ENCODE measurements at places on chromosomes 1 and 21.

DNA sequence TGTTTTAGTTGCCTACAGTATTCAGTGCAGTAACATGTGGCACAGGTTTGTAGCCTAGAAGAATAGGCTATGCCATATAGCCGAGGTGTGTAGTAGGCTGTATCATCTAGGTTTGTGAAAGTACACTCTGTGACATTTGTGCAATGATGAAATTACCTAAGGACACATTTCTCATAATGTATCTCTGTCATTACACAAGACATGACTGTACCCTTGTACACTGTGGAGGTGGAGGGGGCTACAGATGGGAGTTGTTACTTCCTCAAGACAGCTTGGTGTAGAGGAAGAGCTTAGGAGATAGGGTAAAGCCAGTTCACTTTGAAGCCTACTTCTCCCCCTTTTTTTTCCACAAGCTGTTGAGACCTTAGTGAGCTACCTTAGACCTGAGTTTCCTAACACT is 59.7 kb upstream of the RAVER2 start:
- no peak for DNase-seq

DNA sequence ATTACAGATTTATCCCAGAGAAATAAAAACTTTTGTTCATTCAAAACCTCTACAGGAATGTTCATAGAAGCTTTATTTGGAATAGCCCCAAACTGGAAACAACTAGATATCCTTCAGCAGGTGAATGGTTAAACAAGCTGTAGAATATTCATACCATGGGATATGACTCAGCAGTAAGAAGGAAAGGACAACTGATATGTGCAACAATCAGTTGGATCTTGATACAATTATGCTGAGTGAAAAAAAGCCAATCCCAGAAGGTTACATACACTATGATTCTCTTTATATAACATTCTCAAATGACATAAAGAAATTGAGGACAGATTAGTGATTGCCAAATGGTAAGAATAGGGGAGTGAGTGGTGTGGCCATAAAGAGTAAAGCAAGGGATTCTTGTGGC is 376.7 kb downstream of the S1PR1 start:
- no peak for DNase-seq

GRCh38 chr1:229238674-229239415 is 32.1 kb upstream of the RAB4A start:
- DNase-seq = no peak

- no peak for DNase-seq
Measured at GRCh38 chr1:194298007-194298598, 1111.7 kb upstream of the B3GALT2 start.

GRCh38 chr21:29920938-29921337 is 18.9 kb downstream of the GRIK1 start:
- DNase-seq = no peak

DNA sequence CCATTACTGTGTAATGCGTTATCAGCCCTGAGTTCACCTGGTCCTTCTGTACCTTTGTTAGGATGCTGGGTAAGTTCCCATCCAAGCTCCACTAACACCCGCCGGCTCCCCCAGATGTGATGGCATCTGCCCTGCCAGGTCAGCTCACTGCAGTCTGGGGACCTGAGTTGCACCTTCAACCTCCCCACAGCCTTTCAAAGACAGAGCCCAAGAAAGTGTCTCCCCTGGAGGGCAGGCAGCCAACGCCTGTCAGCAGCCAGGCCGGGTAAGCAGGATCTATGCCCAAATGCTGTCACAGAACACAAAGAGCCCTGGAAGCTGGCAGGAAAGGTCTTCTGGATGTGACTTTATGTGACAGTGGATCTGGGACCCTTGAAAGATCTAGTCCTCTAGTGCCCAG is 13.7 kb downstream of the MRAP start:
- DNase-seq = no peak

- DNase-seq = peak; percentile 20
Measured at GRCh38 chr1:68347415-68347814, 102.3 kb downstream of the RPE65 start.

DNA sequence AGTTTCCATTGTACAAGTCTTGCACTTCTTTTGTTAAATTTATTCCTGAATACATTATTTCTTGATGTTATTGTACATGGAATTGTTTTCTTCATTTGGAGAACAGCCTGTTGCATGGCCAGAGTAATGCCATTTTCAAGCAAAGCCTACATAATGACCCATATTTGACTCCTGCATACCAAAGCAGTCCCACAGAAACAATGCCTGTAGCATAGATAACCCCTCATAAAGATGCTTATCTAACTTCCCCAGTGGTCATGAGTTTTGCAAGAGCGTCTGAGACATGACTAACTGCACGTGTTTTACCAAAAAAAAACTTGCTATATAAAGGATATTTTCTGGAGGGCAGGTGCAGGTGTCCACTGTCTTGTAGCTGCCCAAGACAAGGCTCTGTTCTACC is 30.3 kb upstream of the RLF start:
- peak; percentile 91 for DNase-seq

- DNase-seq = no peak
Measured at GRCh38 chr21:35231090-35231489, 182.0 kb upstream of the RUNX1 start.
